Hippocampal formation (tissue), 2 donors: ENCODE measurements at places on chromosomes 4 and X.

- DNase-seq, result no peak
Observed at GRCh38 chr4:77376788-77377460, 219.9 kb downstream of the CCNG2 start.

DNA sequence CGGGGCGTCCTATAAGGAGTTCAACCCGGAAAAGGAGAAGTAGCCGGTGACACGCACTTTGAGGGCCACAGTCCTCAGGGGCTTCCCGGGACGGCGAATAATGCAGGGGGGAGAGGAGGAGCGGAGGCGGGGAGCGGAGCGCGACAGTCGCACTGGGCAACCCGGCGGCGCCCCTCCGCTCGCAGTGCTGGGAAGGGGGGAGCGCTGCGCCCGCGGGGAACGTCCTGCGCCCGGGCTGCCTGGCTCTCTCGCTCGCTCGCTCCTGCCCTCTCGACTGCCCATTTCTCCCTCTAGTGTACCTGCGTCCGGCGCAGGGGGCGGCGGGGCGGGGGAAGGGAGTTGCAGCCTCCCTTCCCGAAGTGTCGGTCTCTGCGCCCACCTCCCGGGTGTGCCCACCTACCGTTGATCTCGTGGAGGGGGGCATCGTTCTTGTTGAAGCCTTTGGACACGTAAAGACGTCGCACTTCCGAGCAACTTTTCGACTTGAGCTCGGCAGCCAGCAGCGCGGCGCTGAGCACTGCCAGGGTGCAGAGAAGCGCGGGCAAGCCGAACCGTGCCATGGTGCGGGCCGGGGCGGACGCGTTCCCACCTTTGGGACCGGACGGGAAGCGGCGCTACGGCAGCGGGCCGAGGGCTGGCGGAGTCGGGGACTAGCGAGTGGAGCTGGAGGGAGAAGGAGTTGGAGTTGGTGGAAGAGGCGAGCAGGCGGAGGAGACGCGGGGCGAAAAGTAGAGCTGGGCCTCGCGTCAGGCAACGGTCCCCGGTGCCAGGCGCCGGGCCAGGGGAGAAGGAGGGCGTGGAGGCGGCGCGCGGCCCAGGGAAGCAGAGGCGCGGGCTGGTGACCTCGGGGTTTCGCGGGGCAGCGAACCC lies 648 bp downstream of the GPC4 start:
- no peak for DNase-seq

DNA sequence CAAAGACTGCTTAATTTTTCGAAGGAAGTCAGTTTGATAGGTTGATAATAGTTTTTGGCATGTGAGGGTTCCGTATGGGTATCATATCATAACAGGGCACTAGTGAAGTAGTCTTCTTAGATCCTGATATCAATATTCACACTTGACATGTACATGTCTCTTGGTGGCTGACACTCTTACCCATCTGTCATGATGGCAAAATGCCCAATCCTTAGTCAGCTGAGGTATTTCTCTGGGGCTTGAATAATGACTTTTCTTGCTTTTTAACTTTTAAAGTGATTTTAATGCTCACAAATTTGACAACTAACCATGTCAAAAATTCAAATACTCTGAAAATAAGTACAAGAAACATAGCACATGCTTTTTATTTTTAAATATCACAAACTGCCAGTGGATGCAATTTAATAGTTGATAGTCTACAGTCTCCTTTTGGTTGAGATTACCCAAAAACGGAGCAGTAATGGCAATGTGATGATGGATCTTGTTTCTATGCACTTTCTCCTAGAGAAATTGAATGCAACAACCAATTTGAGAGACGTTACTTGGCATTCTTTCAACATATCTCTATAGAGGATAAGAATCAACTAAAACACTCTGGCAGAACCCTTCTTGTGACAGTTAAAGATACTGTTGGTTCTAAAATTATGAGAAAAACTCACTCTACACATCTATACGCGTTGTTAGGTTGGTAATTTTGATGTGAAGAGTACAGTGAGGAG lies 552.9 kb upstream of the PABPC4L start:
- no peak for DNase-seq

DNA sequence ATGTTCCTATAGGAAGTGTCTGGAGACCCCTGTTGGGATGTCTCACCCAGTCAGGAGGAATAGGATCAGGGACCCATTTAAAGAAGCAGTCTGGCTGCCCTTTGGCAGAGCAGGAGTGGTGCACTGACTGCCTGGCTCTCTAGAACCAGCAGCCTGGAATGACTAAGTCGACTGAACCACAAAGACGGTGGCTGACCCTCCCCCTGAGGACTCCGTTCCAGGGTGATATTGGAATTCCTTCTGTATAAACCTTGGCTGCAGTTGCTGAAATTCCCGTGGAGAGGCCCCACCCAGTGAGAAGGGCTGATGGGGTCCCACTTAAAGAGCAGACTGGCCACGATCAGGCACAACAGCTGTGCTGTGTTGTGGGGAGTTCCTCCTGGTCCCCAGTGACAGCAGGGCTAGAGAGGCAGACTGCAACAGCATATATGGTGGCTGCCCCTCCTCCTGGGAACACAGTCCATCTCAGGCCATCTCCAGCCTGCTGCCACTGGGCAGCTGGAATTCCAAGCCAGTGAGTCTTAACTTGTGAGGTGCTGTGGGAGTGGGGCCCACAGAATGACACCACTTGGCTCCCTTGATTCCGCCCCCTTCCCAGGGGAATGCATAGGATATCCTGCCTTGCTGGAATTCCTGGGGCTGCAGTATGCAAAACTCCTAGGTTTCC lies 41.8 kb upstream of the RLIM start:
- no peak for DNase-seq

DNA sequence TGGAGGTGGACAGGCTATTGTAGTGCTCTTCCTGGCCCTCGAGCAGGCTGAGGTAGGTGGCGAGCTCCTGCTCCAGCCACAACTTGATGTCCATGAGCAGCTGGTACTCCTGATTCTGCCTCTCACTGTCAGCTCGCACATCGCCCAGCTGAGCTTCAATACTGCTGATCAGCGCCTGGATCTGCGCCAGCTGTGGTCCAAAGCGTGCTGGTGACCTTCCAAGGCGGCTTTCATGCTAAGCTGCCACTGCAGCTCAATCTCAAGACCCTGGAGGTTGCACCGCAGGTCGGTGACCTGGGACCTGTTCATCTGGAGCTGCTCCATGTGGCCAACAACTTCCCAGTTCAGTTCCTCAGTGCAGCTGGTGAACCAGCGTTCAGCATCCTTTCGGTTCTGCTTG lies 31.2 kb downstream of the LRIT3 start:
- no peak for DNase-seq

- no peak for DNase-seq
Observed at GRCh38 chr4:164771088-164771487, 17.2 kb downstream of the SMIM31 start.

DNA sequence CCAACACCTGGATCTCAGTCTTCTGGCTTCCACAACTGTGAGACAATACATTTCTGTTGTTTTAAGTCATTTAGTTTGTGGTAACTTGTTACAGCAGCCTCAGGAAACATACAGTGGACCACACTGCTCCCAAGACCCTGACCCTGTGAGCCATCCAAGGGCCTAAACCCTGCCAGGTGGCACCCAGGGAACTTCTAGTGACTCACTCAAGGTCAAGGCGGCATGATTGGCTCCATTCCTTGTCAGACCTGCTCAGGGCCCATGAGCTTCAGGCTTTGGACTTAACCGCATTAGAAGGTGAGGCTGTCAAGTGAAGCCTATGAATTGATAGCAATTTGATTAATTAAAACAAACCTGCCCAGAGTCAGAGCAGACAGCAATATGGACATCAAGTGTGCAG lies 165.7 kb upstream of the MAMLD1 start:
- DNase-seq, result no peak

- DNase-seq, result peak; percentile 74
Observed at GRCh38 chr4:70721747-70722146, at the start of gene RUFY3. TSS of gene RUFY3 (plus strand) at chr4:70721964. CDS start at chr4:70722574, 610 bp downstream.

DNA sequence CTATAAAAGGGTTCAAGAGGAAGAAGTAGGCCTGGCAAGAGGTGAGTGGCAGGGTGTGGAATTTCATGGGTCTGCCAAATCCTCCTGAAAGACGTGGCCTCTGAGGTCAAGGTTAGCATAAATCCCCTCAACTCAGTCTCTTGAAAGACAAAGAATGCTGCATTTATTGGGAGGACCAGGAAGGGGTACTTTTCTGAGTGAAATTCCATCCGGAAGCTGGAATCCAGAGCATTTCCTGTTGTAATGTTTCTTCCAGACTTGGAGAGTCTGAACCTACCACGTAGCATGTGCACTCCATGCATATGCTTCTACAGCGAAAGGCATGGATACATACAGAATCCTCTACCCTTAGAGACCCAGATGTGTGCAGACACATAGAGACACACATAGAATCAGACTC lies 13.4 kb upstream of the FGD1 start:
- DNase-seq, result no peak

GRCh38 chr4:31408121-31408520 lies 688.0 kb downstream of the PCDH7 start:
- DNase-seq, result no peak

DNA sequence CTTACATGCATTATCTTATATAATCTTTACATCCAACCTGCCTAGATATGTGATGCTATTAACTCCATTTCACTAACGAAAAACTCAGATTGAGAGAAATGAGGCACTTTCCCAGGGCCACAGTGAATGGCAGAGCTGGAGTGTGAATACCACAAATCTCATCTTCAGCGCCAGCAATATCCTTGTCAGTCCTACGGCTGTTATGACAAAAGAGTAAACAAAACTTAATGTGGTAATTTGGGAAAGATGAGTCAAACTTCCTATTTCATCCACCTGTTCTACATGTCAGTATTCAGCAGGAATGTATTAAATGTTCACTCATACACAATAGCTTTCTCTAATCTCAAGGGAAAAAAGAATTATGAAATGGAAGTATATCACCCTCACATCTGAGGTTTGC lies 56.9 kb downstream of the FAT1 start:
- no peak for DNase-seq

DNA sequence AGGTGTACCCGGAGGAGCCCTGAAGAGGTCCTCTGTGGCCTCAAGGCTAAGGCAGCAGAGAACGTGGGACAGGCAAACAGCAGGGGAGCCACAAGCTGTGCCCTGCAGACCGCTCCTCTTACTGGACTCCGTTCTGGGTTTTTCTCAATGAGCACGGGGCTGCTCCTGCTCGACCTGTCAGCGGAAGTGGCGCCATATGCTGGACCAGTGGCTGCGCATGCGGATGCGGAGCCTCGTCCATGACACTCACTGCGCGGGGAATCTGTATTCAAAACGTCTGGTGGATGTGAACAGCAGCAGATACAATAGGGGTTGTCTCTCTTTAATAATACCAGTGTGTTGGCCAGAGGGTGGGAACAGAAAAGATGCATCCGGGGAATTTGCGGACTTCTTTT lies 29.5 kb downstream of the REELD1 start:
- DNase-seq, result no peak

DNA sequence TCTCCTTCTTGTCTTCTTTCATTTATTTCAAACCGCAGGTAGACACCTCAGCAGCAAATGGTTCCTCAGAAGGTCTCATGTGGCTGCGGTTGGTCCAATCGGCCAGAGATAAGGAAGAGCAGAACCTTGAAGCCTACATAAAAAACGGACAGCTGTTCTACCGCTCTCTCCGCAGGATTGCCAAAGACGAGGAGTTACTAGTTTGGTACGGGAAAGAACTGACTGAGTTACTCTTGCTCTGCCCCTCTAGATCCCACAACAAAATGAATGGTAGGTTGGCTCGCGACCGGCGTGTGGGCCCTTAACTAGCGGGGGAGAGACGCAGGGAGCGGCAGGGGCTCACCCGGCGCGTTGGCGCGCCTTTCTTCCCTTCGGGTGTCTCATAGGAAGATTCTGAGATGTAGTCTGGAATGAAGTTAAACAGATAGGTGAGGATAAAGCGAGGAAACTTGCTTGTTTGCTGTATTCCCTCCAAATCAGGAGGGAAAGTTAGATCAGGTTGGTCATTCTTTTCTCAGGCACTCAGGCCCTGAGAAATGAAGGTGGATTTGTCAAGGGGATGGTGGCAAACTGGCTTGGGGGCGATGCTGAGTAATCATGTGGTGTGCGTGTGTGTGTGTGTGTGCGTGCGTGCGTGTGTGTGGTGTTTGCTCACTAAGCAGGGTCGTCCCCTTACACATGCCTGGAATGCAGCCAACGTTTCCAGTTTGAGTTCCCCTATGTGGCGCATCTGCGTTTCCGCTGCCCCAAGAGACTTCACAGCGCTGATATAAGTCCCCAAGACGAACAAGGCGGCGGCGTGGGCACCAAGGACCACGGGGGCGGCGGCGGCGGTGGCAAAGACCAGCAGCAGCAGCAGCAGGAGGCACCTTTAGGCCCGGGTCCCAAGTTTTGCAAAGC lies 4.2 kb downstream of the PRDM8 start:
- no peak for DNase-seq

GRCh38 chrX:28010875-28011274 lies 29.6 kb upstream of the DCAF8L1 start:
- DNase-seq, result no peak

DNA sequence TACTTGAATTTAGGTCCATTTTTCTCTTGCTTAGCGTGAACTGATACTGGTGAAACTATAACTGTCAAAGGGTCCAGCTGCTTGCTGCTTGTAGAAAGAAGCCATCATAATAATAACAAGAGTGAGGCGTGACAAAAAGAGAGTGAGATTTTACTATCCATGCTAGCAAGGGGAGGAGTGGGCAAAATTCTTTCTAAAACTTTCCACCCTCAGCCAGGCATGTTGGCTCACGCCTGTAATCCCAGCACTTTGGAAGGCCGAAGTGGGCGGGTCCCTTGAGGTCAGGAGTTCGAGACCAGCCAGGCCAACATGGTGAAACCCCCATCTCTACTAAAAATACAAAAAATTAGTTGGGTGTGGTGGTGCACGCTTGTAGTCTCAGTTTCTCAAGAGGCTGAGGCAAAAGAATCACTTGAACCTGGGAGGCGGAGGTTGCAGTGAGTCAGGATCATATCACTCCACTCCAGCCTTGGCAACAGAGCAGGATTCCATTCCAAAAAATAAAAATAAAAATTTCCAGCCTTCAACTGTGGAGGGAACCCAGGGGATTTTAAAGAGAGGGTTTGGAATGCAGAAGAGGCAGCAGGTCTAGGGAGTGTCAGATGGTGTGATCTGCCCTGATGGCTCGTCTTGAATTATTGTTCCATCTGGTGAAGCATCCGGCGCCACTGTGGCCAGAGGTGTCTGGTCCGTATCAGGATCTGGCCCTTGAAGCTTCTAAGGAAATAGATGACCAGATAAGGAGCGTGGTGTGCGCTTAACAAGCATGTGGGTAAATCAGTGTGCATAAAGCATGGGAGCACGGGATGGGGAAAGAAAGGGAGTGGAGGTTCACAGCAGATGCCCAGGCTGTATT lies 51.8 kb downstream of the LRP2BP start:
- no peak for DNase-seq

GRCh38 chr4:25903900-25904747 lies 9.9 kb upstream of the SMIM20 start:
- no peak for DNase-seq
